ENCODE measurements at places on chromosomes 13 and 19.

DNA sequence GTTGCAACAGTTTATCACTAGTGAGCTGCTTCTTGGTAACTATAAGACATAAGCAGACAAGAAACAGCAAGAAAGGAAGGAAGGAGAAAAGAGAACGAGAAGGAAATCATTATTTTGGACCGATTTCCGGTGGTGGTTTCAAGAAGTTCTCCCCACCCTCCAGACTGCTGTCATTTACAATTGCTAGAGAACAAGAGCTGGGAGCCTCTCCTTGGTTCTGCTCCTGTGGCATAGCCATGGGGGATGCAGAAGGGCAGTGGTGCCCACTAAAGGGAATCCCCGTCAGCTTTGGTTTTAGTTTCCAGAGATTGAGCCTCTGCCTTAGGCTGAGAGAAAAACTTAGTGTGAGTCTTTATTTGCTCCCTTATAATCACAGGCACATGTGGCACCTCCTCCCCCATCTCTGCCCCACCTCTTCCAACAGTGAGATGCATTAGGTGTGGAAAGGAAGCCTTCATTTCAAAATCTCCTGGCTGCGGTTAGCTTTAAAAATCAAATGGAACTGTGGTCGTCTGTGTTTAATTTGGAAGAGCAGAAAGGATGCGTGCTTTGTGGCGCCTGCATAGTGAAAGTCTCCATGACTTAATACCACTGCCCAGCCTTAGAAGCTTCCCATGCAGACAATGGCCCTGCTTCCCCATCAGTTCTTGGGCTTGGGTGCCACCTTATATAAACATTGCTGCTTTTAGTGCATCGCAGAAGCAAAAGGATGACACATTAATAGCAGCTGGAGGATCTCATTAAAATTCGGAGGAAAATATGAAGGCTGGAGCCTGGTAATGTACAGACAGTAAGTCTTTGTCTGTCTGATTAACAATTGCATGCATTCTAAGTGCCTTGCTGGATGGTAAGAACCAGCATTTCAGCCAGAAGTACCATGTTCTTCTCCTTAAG is 25.0 kb downstream of the LRCH1 start:
- DNase-seq = peak; percentile 79

GRCh38 chr13:96141032-96141431 is 51.1 kb downstream of the HS6ST3 start:
- DNase-seq = no peak

DNA sequence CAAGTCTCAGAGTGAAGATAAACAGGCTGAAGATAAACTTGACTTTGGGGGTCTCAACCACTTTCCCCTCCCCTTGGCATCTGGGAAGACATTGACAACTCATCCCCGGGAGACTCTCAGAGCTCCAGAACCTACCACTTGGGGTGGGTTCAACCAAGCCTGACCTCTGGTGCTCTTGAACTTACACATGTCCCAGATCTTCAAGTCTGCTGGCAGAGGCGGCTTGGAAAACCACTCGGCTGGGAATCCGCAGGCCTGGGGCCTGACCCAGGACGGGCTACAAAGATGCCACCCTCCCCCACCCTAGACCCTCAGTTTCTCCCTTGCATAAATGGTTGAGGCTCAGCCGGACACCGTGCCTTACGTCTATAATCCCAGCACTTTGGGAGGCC is 512 bp downstream of the LRRC8E start:
- no peak for DNase-seq

GRCh38 chr13:94028234-94028633 is 451.2 kb downstream of the DCT start:
- no peak for DNase-seq

DNA sequence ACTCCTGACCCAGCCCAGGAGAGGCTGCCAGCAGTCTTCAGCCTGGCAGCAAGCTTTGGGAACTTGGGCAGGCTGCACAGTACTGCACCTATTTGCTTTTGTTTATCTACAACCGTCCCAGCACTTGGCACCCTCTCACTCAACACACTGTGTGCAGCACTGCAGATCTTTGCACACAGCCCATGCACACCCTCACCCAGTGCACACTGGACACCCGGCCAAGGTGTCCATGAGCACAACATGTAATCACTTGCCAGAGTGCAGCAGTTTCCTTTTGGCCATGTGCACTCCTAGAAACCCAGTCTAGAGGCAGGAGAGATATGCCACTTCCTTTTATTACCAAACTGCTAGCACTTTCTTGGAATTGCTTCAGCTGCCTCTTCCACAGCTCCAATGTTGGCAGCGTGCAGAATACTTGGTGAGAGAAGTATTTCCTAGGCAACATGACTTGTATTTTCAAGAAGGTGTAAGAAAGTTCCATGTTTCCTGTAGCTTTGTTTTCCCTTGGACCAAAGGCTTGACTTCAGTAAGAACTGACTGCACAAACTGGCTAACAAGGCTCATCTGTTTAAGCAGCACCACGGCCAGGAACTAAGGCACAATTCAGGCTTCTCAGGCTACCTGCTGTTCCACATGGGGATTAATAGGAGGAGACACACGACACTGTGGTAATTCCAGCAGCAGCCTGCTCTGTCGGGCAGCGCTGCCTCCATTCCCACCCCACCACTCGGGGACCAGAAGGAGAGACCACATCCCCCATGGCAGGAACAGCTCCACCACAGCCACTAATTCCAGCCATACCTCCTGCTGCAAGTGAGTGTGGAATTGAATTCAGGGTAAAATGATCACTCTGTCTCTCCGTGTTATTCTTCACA is 15.3 kb downstream of the ATP7B start:
- no peak for DNase-seq
